Right atrium auricular region (tissue), 2 donors: ENCODE measurements at places on chromosomes 13 and 19. TPM values are rescaled to one million over a fixed set of nuclear protein-coding genes. Genes with fewer than 3 reads are reported as not detected.

DNA sequence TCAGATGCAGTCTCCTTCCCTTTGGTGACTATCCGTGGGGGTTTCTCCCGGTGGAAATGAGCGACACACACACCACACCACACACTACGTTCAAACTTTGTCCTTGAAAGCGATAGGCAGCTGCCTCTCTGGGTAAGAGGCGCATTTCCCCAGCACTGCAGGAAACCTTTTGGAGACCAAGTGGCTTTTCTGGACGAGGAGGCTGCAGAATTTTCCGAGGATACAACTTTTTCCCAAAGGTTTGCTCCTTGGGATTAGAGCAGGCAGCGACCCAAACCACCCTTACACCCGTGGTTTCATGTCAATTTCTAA, 38.2 kb upstream of the FLT1 start:
- no peak for DNase-seq

DNA sequence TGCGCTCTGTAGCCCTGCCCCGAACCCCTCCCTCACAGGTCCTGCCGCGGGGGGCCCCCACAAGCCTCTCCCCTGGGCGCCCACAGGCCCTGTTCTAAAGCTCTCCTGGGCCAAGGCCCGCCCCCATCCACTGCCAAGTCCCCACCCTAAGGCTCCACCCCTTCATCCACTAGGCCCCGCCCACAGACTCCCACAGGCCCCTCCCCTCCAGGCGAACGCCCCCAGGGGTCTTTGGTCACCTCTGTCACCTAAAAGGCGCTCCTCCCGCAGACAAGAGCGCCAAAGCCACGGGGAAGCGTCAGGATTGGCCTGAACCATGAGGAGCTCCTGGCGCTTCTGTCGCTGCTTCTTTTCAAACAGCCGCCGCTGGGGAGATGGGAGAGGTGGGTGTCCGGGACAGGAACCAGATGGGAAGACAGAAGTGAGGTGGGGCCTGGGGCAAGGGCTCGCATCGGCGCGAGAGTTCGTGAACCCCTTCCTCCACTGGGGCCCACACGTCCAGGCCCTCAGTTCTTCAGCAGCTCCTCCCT, 2.3 kb downstream of the TULP2 start:
- peak; percentile 68 for DNase-seq

DNA sequence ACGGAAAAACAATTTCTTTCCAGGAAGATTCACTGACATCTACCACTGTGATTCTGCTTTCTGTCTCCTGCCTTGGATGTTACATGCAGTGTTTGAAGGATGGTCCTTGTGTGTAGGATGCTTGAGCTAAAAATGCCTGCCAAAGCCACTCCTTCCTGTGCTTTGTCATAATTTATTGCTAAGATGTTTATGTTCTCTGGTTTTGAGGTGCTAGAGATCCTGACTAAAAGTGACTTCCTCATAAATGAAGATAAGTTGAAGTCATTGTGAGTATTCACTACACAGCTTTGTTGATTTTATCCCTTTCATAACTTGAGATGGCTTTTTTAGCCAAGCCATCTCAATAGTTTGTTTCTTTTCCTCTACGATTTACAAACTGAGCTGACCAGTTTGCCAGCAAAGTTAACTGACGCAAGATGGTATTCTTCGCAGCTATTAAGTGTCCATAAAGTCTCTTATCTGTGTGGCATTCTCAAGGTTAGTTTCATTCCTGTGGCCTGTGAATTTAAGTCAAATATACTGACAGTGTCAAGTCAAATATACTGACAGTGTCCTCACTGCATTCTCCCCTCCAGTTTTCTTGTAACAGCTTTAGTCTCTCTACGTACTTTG, 15.7 kb upstream of the FBXL3 start:
- no peak for DNase-seq

- DNase-seq = peak; percentile 94
Measured at GRCh38 chr19:16897029-16897855, 8.4 kb downstream of the F2RL3 start.

DNA sequence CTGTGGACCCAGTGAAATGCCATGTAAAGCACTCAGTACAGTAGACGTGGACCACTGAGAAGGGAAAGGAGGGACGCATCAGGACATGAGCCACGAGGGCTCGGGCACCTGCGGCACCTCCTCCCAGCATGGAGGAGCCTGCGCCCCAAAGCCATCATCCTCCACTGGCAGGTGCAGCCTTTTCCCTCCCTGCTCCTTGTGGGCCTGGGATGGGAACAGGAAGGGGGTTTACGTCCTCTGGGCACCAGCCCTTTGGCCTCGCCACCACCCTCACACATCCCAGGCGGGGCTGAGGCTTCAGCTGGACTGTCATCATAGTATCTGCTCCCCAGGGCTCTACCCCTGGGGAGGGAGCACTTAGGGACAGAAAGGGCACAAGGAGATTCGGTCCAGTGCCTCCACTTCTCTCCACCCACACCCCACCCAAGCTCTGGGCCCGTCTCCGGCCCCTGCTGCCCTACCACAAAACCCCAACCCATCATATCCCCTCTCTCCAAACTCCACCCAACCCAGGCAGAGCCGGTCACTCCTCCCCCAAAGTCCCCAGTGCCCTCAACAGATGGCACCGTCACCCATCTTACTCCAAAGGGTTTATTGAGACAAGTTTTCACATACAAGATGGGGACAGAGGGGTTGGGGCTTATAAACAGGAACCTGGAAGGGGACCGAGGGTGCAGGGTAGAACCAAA, 2.2 kb upstream of the PRKD2 start:
- no peak for DNase-seq

LILRB1 gene
- 0.33 TPM for total RNA-seq

- no peak for DNase-seq
Measured at GRCh38 chr19:3837332-3837731, 31.5 kb downstream of the ZFR2 start.

DNA sequence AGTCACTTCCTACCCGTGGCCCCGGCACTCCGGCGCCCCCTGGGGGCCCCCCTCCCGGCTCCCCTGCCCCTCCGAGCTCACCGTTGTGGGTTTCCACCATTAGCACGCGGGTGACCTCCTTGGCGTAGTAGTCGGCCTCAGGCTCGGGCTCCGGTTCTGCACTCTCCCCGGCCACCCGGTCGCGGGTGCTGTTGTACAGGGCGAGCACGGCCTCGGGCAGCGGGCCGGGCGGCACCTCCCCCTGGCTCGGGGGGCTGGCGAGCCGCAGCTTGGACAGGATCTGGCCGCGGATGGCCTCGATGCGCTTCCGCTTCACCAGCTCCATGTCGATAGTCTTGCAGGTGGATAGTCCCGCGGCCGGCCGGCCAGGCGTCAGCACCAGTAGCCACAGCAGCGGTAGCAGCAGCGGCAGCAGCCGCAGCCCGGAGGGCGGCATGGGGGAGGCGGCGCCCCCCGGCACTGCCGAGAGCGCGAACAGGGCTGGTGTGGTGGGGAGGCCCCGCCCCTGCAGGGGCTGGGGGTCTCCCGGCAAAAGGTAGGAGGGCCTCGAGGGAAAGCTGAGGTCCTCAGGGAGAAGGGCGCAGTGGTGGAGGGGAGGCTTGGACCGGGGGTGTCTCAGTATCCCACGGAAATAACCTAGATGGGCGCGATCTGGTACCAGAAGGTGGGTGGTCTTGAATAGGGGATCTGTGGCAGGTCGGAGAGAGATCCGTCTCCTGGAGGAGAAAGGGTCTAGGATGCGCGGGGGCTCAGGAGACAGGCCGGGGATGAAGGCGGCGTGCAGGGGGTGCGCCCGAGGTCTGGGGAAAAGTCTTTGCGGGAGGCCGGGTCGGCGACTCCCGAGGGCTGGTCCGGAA, 885 bp downstream of the TGFB1 start:
- peak; percentile 73 for DNase-seq

- no peak for DNase-seq
Measured at GRCh38 chr13:71278512-71278911, 588.5 kb downstream of the DACH1 start.

GRCh38 chr13:95191821-95192563, 109.3 kb downstream of the ABCC4 start:
- DNase-seq = peak; percentile 79

- DNase-seq = no peak
Measured at GRCh38 chr19:38515896-38516295, 82.4 kb downstream of the RYR1 start.

GRCh38 chr19:7873304-7874075, 700 bp downstream of the PRR36 start:
- no peak for DNase-seq

ZNF99 gene
- 0.11 TPM for total RNA-seq

DNA sequence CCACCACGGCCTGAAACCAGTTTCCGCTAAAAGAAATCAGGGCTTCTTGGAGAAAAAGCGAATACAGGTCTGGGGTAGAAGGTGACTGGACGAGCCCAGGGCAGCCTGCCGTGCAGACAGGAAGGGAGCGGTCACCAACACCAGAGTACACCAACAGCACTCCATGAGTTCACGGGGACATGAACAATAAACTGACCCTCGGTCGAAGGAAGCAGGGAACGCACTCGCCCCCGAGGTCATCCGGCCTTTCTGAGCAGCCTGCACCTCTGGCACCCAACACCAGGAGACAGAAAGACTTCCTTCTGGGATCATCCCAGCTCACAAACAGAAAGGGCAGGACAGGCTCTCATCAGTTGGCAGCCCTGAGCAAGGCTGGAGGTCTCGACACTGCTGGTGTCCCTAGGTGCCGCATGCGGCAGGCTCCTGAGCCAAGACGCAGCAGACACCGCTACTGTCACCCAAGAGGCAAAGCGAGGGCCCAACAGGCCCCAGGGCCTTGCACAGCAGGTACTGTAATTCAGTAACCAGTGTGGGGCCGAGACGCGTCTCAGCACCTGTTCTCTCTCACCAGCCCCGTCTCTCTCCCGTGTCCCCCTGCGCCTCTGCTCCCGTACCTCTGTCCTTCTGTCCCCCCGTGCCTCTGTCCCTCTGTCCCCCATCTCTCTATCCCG, 18.0 kb downstream of the DCUN1D2 start:
- DNase-seq = no peak

FPR3 gene
- total RNA-seq = 1.4 TPM

ERICH4 gene
- not detected for total RNA-seq

DNA sequence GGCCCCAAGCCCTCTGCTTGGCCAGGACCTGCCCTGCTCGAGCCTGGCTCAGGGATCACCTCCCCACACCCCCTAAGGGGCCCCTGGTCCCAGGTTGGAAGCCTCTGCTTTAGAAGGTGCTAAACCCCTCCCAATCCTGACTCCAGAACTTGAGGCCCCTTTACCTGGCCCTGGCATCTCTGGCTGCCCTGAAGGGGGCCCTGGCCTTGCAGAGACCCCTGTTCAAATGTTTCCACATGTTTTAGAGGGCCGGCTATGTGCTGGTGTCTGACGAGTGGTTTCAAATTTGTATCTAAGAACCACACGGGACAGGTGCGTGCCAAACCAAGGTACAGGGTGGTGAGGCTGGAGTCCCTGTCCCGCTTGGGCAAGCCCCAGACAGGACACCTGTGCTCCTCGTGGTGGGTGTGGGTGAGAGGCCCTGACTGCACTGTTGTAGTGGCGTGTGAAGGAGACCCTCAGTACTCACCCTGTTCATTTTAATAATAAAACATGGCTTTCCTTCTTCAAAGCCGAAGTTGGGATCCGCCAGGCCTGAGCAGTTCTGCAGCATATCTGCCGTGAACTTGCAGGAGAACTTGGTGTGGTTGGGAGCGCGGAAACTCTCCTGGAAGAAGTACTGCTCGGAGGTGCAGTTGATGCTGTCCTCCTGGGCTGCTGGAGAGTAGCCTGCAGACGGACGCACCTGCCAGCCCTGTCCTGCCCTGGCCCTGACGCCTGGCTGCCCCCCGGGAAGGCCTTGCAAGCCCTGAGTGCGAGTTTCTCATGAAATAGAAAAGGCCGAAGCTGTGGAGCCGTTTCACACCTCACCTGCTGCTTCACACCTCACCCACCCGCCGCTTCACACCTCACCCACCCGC, 5.4 kb downstream of the ATP4B start:
- DNase-seq = no peak

CGB7 gene
- total RNA-seq = not detected

DNA sequence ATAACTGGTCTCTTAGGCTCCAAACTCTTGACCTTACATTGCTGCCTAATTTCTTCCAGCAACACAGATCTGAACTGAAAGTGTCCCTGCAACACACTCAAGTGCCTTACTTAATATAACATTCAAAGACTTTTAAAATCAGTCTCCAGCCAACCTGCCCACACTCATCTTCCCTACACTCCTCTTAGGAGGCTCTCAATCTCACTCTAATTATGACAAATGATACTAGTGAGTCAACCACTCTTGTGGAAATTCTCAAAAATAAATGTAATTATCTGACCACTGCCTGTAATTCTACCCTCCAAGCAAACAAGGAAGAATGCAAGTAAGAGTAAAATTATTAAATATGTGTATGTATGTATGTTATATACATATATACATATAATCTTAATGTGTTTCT, 348.1 kb upstream of the MIR17HG start:
- DNase-seq = no peak

DNA sequence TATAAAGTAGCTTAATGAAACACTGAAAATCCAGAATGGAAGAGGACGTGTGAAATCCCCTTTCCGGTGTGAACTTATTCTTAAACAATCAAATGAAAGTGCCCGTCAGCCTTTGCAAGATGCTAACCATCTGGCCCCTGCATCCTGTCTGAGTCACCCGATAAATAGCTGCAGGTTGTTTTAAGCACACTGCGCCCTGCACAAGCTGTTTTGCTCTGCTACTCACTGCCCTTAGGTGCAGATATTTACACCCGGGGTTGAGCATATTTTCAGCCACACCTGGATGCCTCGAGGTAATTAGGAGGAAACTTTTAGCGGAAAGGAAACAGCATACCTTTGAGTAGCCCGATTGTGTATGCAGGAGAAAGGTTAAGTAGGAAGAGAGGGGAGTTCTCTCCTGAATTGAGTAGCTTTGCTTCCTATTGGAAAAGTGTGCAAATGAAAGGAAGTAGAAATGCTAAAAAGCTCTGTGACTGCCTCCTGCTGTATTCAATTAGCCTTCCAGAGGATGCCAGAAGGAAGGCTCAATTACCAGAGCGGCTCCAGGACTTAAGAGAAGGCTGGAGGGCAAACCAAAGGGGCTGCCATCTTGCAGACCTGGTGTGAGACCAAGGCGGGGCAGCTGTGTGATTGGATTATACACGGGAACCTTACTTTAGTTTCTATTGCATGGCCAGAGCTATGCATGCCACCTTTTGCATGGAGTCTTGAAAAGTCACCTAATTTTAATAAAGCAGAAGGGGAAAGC, 42.5 kb downstream of the IRS2 start:
- no peak for DNase-seq

PSG6 gene
- total RNA-seq = not detected

DNA sequence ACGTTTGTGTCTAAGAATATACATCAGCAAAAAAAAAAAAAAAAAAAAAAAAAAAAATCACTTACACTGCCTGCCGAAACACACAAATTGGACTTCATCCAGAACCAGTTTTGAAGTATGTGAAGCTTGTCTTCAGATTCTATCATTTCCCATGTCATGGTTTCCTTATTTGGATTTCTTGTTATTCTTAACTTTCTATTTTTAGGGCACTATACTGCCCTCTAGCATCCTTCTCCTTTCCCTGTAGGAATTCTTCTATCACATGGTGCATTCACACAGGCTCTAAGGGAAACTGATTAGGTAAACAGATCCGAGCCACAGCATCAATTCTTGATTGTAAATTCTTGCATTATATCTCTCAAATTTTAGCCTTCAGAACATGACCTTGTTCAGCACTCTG, 1507.5 kb downstream of the OLFM4 start:
- no peak for DNase-seq

DNA sequence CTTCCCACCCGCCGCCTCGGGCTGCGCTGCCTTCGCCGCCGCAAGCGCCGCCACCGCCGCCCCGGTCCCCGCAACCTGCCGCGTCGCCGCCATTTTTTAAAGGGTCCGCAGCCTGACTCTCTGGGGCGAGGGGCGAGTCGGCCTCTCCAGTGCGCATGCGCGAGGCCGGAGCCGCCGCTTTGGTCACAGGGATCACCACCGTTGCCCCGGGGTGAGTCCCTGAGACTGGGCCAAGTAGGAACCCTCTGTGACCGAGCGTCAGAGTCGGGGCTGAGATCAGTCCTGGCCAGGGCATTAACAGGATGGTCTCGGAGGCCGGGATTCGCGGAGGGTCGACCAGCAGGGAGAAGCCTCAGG, 42.6 kb downstream of the ZNF146 start:
- DNase-seq = no peak
